ENCODE measurements at places on chromosomes 3 and 15. TPM values are rescaled to one million over a fixed set of nuclear protein-coding genes. Genes with fewer than 3 reads are reported as not detected.

DGKG gene
- 56.1 TPM for total RNA-seq

SETD5 gene
- 79.0 TPM for total RNA-seq

SEMA3G gene
- total RNA-seq = 6.7 TPM

GABRR3 gene
- not detected for total RNA-seq

SH2D7 gene
- total RNA-seq = not detected

LRTM1 gene
- total RNA-seq = not detected

CFAP92 gene
- total RNA-seq = 1.3 TPM

PARP15 gene
- 1.1 TPM for total RNA-seq
